EH (cell line): ENCODE measurements at places on chromosomes 2 and 18.

GRCh38 chr2:179233083-179233490 is 31.5 kb downstream of the SESTD1 start:
- no peak for DNase-seq

DNA sequence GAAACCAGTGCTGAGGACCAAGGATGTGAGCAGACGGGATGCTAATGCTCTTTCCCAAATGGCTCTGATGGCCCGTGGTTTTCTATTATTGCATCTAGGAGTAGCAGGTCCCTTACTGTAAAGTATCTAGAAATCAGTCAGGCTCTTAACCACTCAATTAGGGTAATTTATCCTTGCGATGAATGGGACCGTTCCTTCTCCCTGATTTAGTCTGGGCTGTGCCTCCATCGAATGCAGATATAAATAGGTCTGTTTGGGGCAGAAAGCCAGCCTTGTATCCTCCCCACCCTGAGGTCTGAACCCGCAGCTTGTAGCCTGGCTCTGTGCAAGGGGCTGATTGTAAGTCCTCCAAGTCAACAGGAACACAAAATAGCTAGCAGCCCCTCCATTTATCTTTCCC is 9.5 kb upstream of the SMARCAL1 start:
- no peak for DNase-seq

DNA sequence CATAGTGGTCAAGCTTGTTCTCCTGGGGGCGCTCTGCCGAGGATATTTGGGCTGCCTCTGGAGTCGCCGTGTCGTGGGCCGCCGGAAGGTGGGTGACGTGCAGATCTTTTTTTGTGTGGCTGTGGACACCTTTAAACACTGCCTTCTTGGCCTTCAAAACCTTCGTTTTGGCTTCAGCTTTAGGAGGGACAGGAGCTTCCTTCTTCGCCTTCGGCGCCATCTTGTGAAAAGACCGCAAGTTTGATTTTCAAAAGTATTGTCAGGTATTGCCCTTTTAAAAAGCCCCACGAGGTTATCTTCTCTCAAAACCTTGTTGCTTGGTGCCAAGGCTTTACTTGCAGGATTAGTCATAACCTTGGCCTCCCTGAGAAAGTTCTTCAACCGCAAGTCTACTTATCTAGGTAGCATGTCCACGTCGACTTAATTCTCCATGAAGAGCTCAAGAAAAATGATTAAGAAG is 20.8 kb downstream of the LAMA3 start:
- DNase-seq = no peak

DNA sequence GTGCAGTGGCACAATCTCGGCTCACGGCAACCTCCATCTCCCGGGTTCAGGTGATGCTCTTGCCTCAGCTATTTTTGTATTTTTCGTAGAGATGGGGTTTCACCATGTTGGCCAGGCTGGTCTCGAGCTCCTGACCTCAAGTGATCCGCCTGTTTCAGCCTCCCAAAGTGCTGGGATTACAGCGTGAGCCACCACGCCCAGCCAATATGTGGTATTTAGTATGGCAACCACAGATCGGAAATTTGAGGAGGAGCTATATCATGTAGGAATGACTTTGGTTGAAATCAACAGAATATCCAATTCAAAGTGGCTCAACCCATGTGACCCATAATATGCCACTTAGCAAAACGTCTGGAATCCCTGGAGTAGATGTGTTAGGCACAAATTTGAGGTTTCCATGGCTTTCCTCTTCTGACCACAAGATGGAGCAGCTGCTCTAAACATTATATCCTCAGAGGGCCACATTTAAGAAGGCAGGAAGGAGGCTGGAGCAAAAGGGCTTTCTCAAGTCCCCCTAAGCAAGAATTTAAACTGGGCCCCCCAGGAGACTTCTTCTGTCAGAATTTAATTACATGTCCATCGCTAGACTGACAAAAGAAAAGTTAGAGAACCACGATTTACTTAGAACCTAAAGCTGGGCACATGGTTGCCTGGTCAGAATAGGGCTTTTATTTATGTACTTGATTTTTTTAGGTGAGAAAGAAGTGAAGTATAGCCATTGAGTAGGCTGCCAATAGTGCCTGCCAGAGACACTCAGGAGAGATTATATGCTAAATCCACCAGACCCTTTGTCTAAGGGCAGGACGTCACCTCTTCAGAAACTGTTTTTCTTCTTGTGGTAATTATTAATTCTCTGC is 49.6 kb upstream of the ITSN2 start:
- peak; percentile 76 for DNase-seq

DNA sequence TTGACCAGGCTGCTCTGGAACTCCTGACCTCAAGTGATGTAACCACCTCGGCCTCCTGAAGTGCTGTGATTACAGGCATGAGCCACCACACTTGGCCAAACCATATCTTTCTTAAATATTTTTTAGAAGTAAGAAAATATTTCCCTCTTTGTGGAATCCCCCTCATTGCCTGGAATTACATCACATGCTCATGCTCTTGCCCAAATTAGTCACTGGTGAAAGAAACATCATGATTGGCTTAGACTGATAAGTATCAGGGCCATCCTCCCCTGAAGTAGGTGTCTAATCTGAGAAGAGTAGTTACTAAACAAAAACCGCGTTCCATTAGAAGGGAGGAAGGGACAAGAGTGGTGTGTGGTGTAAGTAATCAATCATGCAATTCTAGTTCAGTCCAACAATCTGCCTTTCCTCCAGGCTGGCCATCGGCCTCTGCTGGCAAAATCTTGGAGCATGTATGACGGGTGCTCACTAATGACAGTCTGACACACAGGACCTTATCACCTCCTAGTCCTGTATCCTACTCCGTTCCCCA is 52.3 kb upstream of the SCG2 start:
- DNase-seq = peak; percentile 50

GRCh38 chr2:96787411-96787810 is 26.7 kb downstream of the CNNM4 start:
- DNase-seq = no peak

DNA sequence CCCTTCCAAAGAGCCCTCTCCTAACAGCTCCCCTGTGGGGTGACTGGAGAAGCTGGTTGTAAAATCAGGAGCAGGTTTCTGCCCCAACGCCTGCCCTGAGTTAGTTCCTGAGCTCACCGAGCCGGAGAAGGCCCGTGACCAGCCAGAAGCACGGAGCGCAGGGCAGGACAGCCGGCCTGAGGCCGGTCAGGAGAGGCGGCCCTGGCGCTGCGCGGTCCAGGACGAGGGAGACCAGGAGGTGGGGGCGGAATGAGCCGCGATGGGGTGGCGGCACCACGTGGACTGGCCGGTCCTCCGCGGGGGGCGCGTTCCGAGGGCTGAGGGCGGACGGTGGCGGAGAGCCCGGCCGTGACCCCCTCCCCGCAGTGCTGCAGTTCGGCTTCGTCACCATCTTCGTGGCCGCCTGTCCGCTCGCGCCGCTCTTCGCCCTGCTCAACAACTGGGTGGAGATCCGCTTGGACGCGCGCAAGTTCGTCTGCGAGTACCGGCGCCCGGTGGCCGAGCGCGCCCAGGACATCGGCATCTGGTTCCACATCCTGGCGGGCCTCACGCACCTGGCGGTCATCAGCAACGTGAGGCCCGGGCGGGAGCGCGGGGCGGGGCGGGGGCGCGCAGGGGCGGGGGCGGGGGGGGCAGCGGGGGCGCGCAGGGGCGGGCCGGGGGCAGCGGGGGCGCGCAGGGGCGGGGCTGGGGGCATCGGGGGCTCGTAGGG is 29.0 kb downstream of the ANO7 start:
- peak; percentile 74 for DNase-seq

DNA sequence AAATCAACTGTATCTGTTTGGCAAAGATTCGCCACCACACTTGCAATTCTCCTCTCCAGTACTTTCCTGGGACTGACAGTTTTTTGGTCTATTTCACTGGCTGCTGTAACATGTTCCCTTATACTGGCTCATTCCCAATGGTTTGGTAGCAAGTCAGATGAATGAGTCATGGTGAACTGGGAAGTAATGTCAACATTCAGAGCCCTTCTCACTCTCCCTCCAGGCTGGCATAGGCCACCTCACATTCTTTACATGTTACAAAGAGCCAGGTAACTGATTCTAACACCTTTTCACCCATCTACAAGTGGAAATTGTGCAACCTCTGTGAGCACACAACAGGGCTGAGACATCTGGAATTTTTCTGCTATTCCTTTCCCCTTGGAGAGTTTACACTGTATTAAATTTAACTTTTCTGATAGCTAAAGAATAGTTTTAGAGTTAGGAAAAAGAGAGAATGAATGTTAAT is 111.3 kb upstream of the TLK1 start:
- DNase-seq = peak; percentile 95

GRCh38 chr2:133660510-133660909 is 92.2 kb upstream of the NCKAP5 start:
- DNase-seq = no peak

DNA sequence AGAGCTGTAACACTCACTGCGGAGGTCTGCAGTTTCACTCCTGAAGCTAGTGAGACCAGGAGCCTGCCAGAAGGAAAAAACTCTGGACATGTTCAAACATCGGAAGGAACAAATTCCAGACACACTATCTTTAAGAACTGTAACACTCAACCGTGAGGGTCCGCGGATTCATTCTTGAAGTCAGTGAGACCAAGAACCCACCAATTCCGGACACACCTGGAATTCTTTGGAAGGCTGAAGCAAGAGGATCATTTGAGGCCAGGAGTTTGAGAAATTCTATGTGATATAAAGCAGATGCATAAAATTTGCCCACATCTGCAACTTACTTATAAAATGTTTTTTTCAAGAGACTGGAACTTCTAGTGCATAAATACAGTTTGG is 43.5 kb upstream of the ITSN2 start:
- DNase-seq = no peak

DNA sequence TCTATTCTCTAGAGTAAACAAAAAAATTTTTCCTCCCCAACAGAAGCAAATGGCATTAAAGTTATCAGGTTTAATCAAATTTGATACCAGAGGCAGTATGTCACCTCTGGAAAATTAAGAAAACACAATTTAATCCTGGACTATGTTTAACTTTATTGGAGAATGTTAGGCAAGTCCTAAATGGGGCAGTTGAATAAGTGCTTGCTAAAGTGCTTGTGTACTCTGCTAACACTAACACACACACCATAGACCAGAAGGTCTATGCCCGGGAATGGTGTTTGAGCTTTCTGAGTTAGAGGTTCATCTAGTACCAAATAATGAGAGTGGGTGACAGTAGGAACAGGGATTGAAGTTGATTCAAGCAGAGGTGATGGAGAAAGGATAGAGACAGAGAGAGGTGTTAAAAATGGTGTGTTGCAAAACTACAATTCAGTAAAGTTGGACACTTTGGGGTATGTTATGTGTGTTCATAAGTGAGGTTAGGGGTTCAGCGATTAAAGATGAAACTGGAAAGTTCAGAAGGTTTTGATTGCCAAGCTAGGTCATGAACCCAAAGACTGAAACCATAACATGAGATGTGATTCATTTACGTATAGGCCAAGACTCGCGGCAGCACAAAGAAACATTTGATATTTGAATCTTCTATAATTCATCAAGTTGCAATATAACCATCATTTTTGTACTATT is 40.5 kb upstream of the PEX13 start:
- DNase-seq = no peak

DNA sequence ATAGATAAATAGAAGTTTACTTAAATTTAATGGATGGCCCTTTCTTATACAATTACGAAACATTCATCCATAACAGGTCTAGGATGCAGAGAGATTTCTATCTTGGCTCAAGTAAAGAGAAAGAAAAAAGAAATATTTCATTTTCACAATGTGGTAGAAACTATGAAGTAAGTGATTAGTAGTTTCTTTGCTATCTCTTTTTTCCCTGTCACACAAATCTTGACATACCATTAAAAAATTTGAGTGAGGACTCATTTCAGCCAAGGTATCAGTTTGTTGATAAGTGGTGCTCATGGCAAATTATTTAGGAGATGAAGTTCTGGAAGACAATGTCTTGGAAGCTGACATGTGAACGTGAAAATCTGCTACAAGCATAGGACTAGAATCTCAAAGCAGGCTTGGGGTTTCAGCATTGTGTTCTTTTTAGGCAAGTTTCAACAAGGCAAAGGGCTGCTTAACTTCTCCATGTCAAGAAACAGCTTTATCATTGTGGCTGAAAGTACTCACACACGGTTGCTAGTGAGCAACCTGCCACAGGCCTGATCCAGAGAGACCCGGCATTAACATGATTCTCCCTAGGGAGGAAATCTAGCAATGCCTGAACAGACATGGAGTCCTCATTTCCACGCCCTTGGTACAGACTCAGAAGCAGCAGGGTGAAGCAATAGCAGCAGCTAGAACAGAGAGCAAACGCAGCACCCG is 414.6 kb downstream of the DLGAP1 start:
- no peak for DNase-seq

DNA sequence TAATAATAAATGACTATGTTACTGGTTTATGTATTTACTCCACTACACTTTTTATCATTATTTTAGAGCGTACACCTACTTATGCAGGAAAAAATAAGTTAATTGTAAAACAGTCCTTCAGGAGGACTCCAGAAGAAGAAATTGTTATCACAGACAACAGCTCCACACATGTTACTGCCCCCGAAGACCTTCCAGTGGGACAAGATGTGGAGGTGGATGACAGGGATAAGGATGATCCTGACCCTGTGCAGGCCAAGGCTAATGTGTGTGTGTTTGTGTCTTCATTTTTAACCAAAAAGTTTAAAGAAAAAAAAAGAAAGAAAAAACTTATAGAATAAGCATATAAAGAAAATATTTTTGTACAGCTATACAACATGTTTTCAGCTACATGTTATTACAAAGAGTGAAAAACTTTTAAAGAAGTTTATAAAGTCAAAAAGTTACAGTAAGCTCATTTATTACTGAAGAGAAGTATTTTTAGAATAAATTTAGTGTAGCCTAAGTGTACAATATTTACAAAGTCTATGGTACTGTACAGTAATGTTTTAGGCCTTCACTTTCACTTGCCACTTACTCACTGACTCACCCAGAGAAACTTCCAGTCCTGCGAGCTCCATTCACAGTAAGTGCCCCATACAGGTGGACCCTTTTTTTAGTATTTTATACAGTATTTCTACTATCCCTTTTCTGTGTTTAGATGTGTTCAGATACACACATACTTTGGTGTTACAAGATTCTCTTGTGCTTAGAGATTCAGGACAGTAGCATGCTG is 7.5 kb downstream of the TGFBRAP1 start:
- DNase-seq = peak; percentile 60

- peak; percentile 81 for DNase-seq
These were observed 205.6 kb downstream of the ARHGAP15 start for GRCh38 chr2:143334837-143335236.
